ENCODE measurements at places on chromosomes 5 and 9. TPM values are rescaled to one million over a fixed set of nuclear protein-coding genes. Genes with fewer than 3 reads are reported as not detected.

DNA sequence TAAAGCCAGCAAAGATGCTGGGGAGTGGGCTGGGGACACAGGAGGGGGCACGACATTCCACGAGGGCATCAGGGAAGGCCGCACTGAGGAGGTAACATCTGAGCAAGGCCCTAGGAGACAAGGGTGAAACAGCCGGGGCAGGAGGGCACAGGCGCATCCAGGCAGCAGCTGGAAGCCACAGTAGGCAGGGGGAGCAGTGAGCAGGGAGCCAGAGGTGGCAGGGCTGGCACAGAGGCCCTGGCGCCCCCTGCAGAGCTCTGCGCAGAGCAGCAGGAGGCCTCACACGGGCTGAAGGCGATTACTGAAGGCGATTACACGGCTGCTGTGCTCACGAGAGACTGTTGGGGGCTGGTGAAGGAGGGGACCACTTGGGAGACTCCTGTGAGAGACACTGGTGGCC is 15.4 kb downstream of the LMAN2 start:
- DNase-seq, result no peak

DNA sequence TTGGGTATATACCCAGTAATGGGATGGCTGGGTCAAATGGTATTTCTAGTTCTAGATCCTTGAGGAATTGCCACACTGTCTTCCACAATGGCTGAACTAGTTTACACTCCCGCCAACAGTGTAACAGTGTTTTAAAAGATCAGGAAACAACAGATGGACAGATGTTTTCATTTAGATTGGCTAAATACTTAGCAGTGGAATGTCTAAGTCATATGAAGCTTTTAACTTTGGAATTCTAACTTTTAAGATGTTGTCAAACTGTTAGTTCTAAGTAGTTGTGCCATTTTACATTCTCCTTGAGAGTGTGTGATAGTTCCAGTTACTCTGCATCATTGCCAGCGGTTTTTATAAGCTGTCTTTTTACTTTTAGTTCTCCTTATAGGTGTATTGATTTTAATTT is 688.8 kb downstream of the SEMA5A start:
- no peak for DNase-seq

- DNase-seq, result no peak
Observed at GRCh38 chr5:107218457-107219193, 452.1 kb downstream of the EFNA5 start.

The BTNL8 gene
- not detected for total RNA-seq

The TRPM3 gene
- total RNA-seq, result 0.10 TPM

The SPINK7 gene
- total RNA-seq, result 31.5 TPM

The ECSCR gene
- total RNA-seq, result 15.0 TPM
